Stimulated activated CD8-positive, alpha-beta memory T cell treated with anti-CD3 and anti-CD28 coated beads, Interleukin-15, amount 100 ng/mL, for 48 hours (primary cell): ENCODE measurements at places on chromosomes 6 and 20.

GRCh38 chr6:12068899-12069557 is 56.9 kb downstream of the HIVEP1 start:
- no peak for DNase-seq

DNA sequence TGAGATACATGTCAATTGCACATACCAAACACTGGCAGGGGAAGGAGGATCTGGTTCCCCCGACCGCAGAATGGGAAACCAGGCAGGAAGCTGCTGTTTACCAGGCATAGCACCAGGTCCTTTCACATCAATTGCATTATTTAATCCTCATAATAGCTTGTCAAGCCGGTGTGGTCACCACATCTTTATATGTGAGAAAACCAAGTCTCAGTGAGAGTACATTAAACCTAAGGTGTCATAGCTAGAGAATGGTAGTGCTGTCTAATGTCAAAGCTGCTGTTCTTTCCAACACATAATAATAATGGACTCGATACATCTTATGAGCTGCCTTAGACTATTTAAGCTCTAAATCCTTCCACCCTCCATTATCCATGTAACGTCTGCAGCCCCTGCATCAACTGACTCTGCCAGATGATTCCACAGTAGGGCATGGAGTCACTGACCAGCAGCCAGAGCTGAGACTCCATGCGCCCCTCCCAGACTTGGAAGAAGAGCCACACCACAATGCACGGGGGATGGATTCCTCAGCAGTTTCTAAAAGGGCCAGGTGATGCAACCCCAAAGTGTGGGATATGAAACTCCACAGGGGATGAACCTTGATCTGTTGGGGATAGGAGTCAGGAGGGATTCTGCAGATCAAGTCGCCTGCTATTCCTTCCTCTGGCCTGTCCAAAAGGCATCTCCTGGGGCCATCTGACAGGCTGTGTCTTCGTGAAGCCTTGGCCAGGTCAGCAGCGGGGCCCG is 71.8 kb downstream of the GPR6 start:
- no peak for DNase-seq

GRCh38 chr6:43858161-43859153 is 88.4 kb downstream of the VEGFA start:
- no peak for DNase-seq

GRCh38 chr6:77463308-77463860 is at the start of gene HTR1B:
HTR1B (minus strand) TSS chr6:77463491; CDS start chr6:77463403, 88 bp downstream.
- DNase-seq, result no peak

DNA sequence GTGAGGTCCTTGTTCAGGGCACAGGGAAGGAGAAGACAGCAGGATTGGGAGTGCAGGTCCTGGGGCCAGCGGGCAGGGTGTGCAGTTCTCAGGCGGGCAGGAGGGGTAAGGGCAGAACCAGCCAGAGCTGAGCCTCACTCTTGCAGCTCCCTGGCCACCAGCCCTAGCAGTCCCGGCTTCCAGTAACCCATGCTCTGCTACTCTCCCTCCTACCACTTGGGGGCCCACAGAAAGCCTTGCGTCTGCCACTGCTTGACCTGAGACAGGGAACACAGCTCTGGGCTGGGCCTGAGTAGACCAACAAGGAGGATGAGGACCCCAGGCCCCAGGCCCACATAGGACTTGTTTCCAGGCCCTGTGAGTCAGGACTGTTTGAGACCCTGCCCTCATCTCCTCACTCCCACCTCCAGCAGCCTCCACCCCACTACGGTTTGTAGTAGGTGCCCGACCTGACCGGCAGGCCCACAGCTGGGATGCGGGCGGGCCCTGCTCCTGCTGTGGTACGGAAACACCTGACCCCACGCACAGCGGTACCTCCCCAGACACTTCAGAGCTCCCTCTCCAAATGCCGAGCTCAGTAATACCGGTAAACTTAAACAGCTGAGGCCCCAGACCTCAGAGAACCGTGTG is 39.2 kb downstream of the KCNK5 start:
- DNase-seq, result no peak

DNA sequence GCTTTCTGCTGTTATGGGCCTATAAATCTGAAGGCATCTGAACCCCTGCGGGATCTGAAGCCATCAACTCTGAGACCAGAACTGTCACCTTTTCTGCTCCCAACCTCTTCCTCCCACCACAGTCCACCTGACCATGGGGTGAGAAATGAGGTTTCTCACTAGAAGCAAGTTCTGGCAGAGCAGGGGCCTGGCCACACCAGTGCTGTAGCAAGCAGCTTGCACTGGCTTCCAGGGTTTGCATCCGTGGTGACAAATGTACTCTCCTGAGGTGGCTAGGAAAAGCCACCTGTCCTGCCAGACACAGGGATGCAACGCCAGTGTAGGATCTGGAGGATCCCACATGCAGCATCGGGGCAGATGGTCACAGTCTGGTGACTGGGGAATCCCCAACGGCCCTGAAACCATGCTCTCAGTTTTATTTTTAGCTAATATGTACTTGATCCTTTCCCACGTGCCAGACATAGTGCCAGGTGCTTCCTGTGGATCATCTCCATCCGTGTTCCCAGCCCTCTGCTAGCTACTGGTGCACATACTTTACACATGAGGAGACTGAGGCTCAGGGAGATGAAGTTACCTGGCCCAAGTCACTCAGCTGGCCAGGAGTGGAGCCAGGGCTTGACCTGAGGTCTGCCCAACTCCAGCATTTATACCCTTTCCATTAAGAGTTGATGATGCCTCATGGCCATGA is 122.1 kb upstream of the SPACA1 start:
- DNase-seq, result no peak

DNA sequence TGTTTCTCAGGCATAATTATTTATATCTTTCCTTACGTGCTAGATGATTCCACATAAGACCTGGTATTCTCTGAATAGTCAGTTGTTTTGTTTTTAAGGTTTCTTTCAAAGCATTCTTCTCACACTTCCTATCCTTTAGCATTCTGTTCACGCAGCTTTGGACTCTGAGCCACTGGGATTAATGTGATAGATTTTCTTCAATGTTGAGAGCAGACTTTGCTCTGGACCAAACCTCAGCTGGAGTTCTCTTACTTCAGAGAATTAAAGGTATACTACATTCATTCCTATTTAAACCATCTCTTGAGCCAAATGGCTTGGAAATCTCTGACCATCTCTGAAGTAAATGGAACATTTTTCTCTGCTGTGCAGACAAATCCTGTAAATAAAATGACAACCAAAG is 70.7 kb upstream of the TRAF3IP2 start:
- no peak for DNase-seq

DNA sequence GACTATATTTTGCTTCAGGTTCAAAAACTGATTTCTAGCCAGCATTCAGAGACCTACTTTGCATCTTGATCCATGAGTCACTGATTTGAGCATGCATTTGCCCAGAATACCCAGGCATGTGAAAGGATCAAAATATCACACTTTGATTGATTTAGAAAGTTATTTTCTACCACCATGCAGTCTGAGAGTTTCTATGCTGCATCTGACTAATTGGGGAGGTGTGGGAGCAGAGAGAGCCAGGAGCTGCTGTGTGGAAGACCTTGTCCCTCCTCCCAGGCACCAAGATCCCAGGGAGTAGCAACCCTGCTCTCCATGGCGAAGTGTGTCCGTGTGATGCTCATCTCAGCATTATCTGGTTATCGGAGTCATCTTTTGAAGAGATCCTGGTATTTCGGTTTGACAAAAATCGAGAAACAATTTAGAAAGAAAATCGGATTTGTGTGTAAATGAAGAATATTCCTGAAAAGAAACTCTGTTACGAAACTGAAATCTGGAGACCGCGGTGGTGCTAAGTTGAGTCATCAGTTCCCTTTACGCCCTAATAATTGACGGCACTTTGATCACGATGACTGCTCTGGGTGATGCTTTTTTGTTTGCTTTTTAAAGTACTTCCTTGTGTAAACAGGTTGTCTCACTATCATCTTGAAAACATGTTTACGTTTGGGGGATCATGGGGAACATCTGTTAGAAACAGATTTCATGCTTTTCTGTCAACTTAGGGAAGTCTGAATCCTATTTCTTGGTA is 193.4 kb downstream of the BACH2 start:
- no peak for DNase-seq

GRCh38 chr6:1103021-1103420 is 208.9 kb upstream of the FOXQ1 start:
- no peak for DNase-seq

DNA sequence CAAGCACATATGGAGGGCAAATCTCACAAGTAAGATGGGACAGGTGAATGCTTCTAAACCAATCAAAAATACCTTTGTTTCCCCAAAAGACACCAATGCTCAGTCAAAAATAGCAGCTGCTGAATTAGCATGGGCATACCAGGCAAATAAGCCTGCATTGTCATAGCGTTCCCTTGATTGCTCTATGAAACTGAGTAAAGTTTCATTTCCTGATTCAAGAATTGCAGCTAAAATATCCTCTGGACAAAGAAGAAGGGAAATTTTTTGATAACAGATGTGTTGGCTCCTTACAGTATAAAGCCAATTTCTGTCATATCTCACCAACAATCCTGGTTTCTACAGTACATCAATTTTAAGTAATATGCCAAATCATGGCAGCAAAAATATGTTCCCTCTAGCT is 3.3 kb upstream of the TMEM14A start:
- no peak for DNase-seq

DNA sequence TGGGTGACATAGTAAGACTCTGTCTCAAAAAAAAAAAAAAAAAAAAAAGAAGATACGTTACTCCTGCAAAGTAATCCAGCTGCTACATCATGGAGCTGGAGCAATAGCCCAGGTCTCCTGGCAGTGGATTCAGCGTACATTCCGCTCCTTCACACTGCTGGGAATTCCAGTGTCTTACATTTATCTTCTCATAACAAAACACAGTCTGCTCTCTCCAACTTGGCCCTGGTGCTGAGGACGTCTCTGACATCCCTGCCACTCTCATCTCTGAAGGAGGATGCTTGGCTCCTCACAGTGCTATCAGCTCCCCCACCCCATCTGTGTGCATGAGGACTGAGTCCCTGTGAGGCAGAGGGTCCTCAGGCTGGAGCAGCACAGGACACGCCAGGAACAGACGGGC is 529.8 kb downstream of the CD83 start:
- no peak for DNase-seq

- DNase-seq, result no peak
Observed at GRCh38 chr6:3741477-3741871, 10.0 kb downstream of the PXDC1 start.

- DNase-seq, result no peak
Observed at GRCh38 chr6:153668758-153669157, 370.3 kb upstream of the OPRM1 start.
